ENCODE measurements at places on chromosomes 13 and 19.

GRCh38 chr13:67619351-67619994 lies 389.3 kb upstream of the PCDH9 start:
- DNase-seq = no peak

GRCh38 chr19:10861103-10861651 lies 10.2 kb upstream of the CARM1 start:
- DNase-seq = no peak

GRCh38 chr13:35471706-35472322 lies 4.7 kb downstream of the MAB21L1 start:
- DNase-seq = no peak

GRCh38 chr13:50845211-50845610 lies 1.7 kb upstream of the DLEU7 start:
- DNase-seq = no peak

- DNase-seq = peak; percentile 60
Measured at GRCh38 chr19:57888560-57889231, at the start of gene ZNF814. ZNF814 (minus strand) TSS chr19:57889037; CDS start chr19:57888802, 235 bp downstream.

DNA sequence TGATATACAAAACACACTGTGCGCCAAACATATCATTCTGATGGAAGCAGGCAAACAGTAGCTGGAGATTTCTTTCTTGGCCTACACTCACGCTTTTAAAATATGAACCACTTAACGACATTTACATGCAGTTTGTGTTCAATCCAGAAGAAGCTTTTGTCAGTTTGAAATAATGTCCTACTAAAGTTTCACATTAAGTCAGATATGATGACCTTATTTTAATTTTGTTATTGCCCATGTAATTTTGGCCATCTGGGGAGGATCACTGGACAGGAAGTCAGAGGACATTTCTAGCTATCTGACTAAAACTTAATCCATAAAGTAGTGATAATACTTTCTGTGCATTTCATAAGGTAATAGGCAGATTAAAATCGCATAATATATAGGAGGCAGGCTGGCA lies 98.1 kb downstream of the DCLK1 start:
- no peak for DNase-seq

GRCh38 chr13:110813646-110814624 lies 100.4 kb downstream of the ING1 start:
- DNase-seq = no peak
